NCI-H1694 (cell line): ENCODE measurements at places on chromosomes 2 and 18.

DNA sequence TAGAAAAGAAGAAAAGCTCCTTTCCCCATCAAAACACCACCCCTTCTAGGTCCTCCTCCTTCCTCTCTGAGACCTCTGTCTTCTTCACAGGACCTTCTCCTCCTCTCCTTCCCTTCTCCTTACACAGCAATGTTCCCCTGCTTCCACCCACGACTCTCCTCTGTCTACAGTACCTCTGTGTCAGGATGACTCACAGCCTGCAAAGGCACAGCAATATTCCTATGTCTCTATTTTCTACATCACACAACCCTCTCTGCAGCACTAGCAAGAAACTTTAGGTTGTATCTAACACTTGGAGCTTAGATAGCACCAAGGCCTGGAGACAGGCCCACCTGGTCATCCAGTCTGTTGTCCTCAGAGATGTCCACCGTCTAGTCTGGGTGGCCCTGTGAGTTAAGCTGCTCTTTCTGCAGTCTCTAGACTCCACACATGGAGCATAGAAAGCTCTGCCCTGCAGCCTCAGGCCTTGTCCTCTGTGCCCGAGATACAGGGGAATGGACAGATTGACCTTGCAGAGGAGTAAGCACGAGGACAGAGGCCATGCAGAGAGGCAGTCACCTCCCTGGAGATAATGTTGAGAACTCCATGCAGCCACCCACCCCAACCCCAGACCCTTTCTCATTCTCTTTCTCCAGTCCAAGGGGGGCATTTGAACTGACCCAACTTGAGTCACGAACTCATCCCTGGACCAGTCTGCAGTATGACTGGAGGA, 212.0 kb downstream of the TNS1 start:
- DNase-seq, result no peak

GRCh38 chr2:28363686-28364280, 28.9 kb upstream of the FOSL2 start:
- DNase-seq, result no peak

GRCh38 chr2:11866358-11867335, 120.2 kb downstream of the LPIN1 start:
- no peak for DNase-seq

DNA sequence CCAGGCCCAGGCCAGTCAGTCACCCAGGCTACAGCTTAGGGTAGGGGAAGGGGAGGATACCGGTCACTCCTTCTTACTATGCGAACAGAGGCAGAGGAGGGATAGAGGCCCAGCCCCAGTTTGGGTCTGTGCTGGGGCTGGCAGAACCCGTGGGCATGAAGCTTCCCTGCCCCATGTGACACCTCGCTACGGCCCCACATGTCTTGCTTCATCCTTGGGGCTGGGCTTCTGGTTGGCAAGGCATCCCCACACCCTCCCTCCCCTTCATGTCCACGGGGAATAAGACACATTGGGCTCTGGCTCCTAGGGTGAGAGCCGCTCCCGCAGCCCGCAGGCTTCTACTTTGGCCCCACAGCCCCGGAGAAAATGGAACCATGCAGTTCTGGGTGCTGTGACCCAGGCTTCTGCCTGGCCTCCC, 32.4 kb downstream of the HS1BP3 start:
- DNase-seq, result no peak

- no peak for DNase-seq
These were observed 5.2 kb downstream of the CTDP1 start for GRCh38 chr18:79684787-79685186.

DNA sequence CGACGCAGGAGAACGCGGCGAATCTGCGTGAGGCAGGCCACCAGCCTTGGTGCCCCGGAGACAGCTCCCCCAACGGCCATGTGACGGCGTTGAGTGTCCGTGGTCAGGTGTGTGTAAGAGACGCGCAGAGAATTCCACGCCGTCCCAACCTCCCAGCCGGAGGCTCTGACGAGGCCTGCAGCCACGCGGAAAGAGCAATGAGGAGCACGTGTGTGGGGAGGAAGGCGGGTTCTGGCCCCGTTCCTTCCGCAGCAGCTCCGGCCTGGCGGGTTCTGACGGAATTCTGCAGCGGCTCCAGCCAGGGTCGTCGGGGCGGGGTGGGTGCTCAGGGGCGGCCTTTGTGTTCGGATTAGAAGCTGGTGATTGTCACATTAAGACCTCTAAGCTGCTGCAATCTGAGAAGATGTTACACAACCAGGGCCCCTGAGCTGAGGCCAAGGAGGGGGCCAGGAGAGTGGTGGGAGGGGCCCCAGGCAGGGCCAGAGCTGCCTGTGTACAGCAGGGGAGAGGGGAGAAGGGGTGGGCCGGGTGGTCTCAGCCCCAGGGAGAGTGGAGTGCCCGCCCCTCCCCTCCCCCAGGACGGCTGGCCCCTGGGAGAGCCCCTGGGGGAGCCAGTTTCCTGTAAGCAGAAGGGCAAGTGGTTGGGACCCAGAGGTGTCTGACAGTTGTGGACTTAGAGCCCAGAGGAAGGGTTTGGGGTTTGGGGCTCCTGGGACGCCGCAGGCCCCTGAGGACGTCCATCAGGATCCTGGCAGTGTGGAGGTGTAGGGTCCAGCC, 5.1 kb upstream of the GAL3ST2 start:
- DNase-seq, result no peak

DNA sequence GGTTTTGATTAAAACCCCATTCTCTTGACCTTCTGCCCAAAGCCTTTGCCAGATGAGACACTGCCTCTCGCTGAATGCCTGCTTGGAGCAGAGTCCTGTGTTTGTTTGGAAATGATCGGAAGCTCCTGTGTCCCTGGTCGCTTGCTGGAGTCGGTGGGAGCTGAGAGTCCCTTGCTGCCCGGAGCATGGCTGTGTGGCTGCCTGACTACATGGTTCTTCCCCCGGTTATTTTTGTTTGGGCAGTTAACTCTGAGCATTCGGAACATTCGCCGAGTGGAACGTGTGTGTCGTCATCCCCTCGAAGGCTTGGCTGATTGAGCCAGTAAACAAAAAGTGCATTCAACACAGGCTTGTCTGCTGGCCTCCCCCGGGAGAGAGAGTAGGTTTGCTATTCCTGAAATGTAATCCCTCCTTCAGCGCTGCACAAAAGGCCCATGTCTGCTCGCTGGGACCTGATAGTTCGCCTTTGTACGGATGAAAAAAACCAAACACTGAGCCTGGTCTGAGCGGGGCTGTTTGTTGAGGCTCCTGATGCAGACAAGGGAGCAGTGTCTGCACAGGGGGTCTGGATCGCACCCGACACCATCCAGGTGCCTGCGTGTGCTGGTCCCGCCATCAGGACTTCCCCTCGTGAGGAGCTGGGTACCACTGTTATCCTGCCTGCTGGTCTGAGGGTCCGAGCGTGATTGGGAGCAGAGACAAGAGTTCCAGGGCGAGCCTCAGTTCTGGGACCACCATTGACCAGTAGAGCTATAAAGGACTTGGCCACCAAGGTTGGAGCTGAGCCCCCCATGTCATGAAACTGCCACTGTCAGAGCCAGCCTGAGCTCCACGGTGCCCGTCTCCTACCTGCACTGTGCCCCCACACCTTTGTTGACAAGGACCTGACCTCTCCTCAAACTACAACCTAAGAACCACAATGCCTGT, 83.8 kb downstream of the AGAP1 start:
- DNase-seq, result no peak

DNA sequence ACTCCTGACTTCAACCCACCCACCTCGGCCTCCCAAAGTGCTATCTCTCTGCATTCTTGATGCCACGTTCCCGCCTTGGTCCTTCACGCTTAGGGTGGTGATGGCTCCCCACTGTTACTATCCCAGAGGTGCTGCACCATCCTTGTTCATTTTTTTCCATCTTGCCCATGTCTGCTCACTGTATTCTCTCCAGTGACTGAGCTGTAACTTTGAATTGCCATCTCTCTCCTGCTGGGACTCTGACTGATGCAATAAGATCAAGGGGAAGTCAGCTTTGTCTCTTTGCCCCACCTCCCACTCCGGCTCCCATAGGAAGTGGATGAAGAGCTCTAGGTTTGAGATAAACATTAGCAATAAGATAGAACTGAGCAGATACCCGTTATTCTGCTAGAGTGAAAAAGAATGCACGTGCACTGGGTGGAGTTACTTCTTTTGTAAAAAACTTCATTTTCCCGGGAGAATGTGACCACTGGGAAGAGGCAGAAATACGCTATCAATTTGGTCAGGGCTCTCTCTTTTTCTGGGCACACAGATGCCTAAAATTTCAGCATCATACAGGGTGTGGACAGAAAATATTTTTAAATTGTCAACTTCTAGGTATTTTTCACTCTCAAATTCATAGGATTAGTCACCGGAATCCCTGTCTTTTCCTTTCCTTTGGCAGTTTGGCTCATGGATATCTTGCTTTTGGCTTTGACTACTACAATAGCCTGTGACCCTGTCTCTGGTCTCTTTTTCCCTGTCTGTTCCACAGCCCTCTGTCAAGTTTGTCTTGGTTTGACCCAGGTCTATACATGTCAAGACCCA, 105.4 kb downstream of the POLR1A start:
- no peak for DNase-seq

DNA sequence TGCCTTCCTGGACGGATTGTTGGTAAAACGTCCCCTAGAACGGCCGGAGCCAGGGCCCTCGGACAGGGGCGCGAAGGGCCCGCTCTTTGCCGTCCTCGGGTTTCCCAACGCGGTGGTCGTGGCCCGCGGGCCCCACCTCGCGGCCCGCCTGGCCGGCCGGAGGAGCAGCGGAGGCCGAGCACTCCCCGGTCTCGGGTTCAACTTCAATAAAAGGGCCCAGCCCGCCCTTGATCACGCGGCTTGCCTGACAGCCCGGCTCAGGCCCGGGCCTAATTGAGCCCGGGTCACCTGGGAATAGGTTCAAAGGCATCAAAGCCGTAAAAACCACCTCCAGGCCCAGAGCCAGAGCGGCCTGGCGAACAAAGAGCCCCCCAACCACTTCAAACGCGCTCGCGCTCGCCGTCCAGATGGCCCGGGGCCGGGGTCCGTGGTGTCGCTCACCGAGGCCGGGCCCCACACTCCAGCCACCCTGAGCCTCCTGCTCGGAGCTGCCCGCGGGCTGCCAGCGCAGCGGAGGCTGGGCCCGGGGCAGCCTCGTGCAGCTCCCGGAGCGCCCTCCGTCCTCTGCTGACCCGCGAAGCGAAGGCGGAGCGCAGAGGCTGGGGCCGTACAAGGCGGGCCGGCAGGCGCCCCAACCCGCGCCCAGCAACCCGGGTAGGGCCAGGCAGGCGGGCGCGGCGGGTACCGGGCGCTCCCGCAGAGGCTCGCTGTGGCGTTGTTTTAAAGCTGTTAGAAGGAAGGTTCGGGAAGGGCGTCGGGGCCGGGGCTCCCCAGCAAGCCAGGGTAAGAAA, 1.1 kb upstream of the TWIST2 start:
- DNase-seq, result no peak

DNA sequence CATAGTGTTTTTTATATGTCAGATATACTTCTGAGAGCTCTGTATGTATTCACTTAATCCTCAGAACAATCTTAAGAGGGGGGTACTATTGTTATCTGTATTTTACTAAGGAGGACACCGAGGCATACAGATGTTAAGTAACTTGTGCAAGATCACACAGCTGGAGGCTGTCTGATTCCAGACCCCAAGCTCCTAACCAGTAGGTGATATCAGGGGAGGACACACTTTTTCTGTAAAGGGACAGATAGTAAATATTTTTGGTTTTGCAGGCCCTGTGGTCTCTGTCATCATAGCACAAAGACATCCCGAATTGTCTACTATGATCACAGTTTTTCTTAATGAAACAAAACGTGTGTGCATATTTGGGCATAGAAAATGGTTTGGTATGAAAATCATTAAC, 143.7 kb downstream of the LAMA3 start:
- DNase-seq, result no peak

DNA sequence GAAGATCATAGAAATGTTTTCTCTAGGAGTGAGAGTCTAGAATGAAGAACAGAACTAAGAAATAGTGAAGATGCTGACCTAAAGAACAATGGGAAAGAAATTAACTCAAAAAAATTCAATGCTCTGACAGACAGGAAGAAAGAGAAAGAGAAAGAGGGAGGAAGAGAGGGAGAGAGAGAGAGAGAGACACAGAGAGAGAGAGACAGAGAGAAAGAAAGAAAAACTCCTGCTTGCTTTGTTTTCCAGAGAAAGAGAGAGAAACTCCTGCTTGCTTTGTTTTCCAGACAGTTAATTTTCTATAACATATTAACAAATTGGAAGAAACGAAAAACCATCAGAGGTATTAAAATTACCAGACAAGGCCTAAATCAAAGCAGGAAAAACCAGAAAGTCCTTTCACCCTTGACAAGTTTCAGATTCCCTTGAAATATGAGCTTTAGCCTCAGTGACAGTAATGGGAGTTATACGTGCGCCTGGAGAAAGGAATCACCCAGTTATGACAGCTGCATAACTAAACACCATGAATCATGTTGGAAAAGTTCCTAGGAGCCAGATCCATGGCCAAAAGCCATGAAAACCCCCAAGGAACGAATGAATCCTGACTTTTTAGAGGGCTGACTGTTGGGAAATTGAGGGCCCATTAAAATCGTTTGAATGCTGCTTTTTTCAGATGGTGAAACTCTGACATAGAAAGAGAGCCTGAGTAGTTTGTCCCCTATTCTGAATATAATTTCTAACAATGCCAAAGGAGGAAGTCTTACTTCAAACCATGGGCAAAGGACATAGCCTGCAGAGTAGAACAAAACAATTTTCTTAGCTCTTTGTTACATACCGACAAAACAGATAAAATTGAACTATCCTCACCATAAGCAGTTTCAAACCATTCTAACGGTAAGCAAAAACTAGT, 228.6 kb upstream of the CHST9 start:
- no peak for DNase-seq

- DNase-seq, result peak; percentile 64
These were observed 22.4 kb upstream of the NRP2 start for GRCh38 chr2:205659922-205660321.

DNA sequence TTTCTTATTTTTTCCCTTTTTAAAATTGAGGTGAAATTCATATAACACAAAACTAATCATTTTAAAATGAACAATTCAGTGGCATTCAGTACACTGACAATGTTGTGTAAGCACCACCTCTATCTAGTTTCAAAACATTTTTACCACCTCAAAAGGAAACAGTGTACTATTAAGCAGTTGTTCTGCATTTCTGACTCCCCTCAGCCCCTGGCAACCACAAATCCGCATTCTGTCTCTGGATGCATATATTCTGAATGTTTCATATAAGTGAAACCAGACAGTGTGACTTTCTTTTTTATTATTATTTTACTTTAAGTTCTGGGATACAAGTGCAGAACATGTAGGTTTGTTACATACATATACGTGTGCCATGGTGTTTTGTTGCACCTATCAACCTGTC, 19.2 kb upstream of the TANK start:
- no peak for DNase-seq

DNA sequence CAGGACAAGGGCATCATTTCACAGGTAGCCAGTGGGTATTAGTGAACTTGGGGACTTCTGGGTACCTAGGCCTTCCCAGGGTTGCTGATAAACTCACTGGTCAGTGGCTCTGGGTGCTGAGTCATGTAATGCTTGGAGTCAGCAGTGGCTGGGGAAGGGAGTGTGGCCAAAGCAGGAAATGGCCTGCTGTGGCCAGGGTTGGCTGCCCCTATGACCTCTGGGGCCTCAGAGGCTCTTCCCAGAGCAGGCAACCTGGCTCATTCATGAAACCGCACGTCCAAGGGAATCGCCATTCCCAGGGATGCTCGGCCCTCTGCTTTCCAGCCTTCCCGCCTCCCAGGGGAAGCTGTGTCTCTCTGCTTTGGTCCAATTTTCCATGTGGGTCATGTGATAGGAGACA, 294.9 kb downstream of the DYSF start:
- no peak for DNase-seq
